ENCODE measurements at places on chromosomes 2 and 18.
A peak's percentile ranks its signal among the peaks of the same experiment; 100 is the strongest.

- peak; percentile 30 for DNase-seq
Measured at GRCh38 chr18:2337552-2338141, 233.7 kb downstream of the METTL4 start.

- DNase-seq = peak; percentile 43
Measured at GRCh38 chr2:224038049-224038829, 847 bp downstream of the SERPINE2 start.

DNA sequence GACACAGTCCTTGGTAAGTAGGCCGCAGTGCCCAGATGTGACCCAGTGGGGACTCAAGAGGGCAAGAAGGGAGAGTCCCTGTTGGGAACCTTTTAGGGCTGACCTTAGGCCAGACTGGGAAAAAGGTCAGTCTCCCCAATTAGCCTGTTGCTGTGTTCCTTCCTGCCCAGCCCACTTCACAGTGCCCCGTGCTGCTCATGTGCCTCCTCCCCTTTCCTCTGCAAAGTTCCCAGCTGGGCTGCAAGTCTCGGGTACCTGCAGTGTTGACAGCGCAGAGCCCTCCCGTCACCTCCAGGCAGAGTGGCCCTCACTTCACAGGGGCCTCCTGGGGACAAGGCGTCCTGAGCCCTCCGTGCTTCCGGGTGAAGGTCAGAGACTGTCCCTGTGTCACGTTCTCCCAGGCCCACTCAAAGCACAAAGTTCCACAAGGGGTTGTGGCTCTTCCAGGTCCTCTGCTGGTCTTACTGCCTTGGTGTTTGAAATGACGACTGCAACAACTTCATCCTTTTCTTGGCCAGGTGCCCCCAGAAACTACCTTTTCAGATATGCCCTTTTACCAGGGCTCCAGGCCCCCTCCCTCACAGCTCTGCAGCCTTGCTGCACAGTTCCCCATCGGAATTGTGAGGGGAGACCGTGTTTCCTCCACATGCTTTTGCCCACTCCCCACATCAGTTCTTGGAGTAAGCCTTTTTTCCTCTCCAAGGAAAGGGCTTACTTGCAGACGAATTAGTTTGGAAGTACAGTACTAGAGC is 225.8 kb downstream of the ALPK2 start:
- no peak for DNase-seq

- no peak for DNase-seq
Measured at GRCh38 chr2:85770786-85771409, 17.1 kb downstream of the ATOH8 start.

GRCh38 chr2:214380681-214381080 is 30.2 kb upstream of the VWC2L start:
- DNase-seq = no peak

DNA sequence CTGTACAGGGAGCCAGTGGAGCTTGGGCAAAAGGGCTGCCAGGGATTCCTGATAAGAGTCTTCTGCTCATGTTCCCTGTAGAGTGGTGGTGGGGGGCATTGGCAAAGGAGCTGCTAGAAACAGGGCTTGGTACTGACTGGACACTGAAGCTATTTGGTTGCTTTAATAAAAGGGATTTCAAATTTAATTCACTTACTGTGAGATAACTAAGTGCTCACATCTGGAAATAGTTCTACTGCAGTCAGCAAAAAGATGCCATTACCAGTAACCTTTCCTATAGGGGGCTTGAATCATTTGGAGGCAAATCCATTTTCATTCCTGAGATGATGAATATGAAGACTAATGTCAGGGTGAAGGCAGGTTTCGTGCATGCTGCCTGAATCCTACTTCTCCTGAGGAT is 94.3 kb upstream of the DOCK10 start:
- DNase-seq = no peak

GRCh38 chr2:18701981-18702380 is 112.6 kb upstream of the NT5C1B start:
- DNase-seq = no peak

GRCh38 chr18:27956001-27956640 is 220.8 kb downstream of the CDH2 start:
- no peak for DNase-seq

- DNase-seq = peak; percentile 67
Measured at GRCh38 chr2:6639929-6640620, 225.6 kb downstream of the CMPK2 start.

GRCh38 chr2:151111599-151112278 is 149.9 kb downstream of the RBM43 start:
- no peak for DNase-seq

GRCh38 chr2:147632198-147632597 is 212.6 kb upstream of the ACVR2A start:
- DNase-seq = no peak

GRCh38 chr2:207474863-207475485 is 54.8 kb upstream of the CREB1 start:
- peak; percentile 67 for DNase-seq

DNA sequence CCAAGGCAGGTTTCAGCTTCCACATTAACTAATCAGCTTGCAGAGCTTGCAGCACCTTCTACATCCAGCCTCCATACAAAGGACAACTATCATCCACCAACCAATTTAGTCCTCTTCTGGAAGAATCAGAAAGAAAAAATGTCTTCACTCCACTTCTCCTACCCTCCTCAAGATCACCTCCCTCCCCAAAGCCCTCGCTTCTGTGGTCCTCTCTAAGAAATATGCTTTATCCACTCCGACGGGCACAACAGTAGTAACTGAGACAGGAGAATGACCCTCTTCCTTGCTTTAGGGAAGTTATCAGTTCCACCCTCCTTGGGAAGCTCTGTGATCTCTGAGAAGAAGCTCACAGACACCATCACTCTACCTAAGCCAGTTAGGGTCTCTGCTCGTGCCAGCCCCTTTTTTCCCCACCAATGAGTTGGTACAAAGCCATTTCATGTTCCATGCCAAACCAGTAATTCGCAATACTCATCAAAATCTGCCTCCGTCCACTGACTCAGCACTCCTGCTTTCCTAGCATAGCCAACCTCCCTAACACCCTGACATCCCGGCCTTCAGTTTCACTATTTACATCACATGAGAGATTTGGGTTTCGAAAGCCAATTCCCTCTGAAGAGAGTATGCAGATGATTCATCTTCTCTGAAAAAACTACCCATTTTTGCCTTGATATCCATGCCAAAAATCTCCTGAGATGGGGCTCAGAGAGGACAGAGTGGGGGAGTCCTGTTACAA is 114.1 kb upstream of the PKDCC start:
- no peak for DNase-seq
